GM12878 (cell line): ENCODE measurements at places on chromosomes 13 and 19.

- no peak for DNase-seq
Observed at GRCh38 chr19:13965926-13966683, 13.8 kb downstream of the DCAF15 start.

- DNase-seq = no peak
Observed at GRCh38 chr13:65959305-65959704, 1270.8 kb downstream of the PCDH9 start.

GRCh38 chr13:40640845-40641458 is 25.5 kb downstream of the FOXO1 start:
- no peak for DNase-seq

- no peak for DNase-seq
Observed at GRCh38 chr19:6064336-6065073, 45.8 kb downstream of the RFX2 start.

- no peak for DNase-seq
Observed at GRCh38 chr13:77305266-77305665, 21.6 kb downstream of the MYCBP2 start.

- no peak for DNase-seq
Observed at GRCh38 chr19:1093811-1094553, 1.2 kb downstream of the POLR2E start.

GRCh38 chr13:33110713-33111413 is 94.6 kb downstream of the KL start:
- no peak for DNase-seq

- DNase-seq = no peak
Observed at GRCh38 chr13:47843005-47843404, 158.1 kb downstream of the SUCLA2 start.

DNA sequence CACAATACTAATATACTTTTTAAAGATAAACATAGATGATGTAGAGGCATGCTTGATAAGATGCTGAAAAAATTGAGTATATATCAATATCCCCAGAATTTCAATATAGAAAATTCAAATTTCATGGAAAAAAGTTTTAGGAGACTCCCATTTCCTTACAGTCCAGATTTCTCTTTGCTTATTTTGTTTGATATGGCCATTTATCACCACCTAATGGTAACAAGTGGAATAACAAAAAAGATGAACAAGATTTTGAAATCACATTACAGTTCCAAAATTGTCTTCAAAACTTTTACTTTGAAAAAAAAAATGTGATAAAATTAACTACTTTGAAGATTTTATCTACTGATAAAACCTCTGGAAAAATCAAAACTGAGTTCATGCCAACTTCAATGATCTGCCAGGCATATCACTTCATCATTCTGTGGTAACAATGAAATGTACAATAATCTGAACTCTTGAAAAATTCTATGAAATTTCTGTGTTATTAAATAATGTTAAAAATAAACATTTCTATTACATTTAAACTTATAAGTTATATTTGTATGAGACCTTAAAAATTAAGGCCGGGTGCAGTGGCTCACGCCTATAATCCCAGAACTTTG is 17.5 kb downstream of the MIPEP start:
- DNase-seq = no peak

GRCh38 chr19:7953576-7953975 is 10.1 kb upstream of the TIMM44 start:
- no peak for DNase-seq

DNA sequence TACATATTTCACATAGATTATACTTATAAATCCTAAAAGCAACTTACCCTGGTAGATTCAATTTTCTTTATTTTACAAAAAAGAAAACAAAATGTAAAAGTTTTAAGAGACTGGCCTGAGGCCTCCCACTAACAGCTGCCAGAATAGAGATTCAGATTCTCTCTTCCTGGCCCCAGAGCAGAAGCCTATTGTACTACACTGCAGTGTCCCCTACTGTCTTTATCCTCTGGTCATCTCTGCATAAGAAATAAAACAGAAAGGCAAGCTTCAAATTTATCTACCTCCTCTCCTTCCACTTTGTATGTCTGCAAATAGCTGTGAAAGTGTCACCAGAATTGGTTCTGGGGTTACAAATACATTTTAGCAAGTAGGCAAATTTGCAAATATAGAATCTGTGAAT is 1004.1 kb upstream of the PCDH9 start:
- no peak for DNase-seq

DNA sequence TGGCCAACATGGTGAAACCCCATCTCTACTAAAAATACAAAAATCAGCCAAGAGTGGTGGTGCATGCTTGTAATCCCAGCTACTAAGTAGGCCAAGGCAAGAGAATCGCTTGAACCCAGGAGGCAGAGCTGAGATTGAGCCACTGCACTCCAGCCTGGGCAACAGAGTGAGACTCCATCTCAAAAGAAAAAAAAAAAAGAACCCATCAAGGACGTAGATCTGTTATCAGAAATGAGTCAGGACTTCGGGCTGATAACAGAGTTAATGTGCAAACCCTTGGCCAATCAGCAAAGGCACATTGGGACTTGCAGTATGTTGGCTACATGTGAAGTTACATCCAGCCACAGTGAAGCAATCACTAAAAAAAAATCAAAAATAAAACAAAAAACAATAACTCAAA is 4.8 kb upstream of the LGALS7B start:
- no peak for DNase-seq

- no peak for DNase-seq
Observed at GRCh38 chr13:110042253-110042950, 256.0 kb upstream of the IRS2 start.

DNA sequence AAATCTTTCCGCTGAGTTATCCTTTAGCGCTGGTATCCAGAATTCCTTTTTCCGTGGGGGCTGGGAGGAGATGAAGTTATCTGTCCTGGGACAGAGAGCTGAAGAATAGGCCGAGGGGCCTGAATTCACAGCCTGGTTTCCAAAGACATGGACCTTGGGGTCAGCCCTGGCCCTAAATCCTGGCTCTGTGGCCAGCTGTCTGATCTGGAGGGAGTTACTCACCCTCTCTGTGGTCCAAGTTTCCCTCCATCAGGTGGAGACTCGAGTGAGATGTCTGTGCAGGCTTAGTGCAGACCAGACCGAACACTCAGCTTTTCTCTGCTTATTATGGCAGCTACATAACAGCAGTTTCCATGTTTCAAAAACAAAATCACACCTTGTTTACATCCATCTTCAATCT is 59.6 kb downstream of the CDADC1 start:
- no peak for DNase-seq

DNA sequence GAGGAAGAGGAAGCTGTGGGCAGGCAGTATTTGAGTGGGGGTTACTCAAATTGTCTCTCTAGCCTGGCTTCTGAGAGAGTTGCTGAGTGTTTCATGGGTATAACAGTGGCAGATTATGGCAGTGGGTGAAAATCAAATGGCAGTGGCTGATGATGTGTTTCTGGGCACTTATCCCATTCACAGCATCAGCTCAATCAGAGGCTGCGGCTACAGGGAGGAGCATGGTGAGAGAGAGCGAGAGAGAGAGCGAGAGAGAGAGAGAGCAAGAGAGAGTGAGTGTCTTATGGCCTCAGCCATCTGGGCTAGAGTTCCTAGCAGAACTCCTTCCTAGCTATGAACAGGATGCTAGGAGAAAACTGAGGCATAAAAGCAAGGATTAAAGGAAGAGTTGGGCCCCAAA is 178.9 kb downstream of the OLFM4 start:
- DNase-seq = no peak

- no peak for DNase-seq
Observed at GRCh38 chr13:78820541-78820940, 161.6 kb upstream of the OBI1 start.

GRCh38 chr13:68319384-68319783 is 1089.2 kb upstream of the PCDH9 start:
- no peak for DNase-seq

DNA sequence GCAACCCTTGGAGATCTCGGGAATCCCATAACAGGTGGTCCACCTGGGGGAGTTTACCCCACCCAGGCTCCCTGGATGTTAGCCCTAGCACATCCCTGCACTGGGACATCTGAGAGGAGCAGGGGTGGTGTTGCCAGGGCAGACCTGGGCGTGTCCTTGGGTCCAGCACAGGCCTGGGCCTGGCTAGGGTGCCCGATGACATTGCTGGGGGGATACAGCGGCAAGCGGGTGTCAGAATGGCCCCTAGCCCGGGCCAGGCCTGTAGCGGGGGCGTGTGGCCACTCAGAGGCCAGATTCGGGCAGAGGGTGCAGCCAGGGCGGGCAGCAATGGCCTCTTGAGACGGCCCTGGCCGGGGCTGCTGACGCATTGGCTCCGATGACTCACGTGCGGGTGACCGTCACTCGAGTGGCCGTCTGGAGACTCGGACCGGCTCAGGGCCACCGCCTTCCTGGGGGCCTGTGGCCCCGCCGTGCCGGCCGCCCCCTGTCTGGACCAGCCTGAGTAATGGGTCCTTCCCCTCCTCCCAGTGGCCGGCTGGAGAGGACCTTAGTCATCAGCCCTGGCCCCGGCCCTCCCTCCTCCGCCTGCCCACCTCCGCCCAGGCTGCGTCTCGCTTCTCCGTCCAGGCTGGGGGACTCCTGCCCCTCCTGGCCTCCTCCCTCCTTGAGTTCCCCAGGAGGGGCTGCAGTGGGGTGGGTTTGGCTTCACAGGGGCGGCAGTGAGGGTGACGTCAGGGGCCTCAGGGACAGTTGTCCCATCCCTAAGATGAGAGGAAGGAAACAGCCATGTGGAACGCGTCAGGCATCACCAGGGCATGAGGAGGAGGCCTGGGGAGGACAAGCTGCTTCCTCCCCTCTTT is 23.2 kb upstream of the CRTC1 start:
- no peak for DNase-seq

DNA sequence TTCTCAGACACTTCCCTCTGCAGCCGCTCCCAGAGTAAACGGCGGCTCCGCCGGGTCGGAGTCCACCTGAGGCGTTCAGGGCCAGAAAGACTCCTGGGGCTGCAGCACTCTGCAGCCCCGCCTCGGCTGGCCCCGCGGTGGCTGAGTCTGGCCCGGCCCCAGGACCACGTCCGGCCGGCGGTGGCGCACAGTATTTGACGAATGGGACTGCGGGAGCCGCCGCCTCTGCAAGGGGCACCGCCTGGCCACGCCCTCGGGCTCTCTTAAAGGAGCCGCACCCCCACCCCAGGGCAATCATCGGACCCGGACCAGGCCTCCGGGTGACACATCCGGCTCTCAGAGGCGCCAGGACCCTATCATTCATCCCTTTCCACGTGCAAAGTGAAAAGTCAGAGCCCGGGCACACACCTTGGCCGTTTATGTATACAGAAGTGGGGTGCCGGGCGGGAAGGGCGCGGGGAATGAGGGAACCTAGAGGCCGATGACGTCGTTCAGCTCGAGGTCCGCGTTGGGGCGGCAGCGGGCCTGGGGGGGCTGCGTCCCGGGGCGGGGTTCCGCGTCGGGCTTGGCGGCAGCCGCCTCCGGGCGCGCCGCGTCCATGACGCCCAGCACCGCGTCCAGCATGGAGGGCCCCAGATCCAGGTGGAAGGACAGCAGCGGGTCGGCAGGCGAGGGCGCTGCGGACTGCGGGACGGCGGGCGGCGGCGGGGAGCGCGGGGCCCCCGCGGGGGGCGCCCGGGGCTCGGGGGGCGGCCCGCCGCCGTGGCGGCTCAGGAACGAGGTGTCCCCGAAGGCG is 1.2 kb upstream of the LENG9 start:
- DNase-seq = no peak

- DNase-seq = no peak
Observed at GRCh38 chr13:43003010-43003409, 11.0 kb upstream of the EPSTI1 start.

- DNase-seq = no peak
Observed at GRCh38 chr19:34851277-34851804, 75.4 kb upstream of the ZNF30 start.

DNA sequence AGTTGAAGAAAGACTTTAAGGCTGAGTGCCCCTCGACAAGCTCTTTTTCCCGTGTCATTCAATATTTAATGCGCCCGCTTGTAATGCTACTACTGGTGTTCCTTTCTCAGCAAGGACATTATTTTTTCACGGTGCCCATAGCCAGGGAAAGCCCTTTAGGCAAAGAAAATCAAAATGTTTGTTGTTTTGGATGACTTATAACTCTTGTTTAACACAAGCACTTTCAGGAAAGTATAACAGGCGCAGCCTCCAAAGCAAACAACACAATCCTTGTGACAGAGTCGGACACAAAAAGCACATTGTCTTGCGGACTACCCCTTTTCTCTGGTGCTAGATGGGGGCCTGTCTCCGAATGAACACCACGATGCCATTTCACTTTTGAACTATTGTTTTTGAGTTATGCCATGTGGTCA is 12.4 kb downstream of the ZIC5 start:
- no peak for DNase-seq

GRCh38 chr19:30896554-30896953 is 452.7 kb downstream of the TSHZ3 start:
- no peak for DNase-seq

GRCh38 chr13:60838581-60838980 is 441.6 kb downstream of the TDRD3 start:
- no peak for DNase-seq

- DNase-seq = no peak
Observed at GRCh38 chr19:28065026-28065425, 1147.9 kb downstream of the UQCRFS1 start.

DNA sequence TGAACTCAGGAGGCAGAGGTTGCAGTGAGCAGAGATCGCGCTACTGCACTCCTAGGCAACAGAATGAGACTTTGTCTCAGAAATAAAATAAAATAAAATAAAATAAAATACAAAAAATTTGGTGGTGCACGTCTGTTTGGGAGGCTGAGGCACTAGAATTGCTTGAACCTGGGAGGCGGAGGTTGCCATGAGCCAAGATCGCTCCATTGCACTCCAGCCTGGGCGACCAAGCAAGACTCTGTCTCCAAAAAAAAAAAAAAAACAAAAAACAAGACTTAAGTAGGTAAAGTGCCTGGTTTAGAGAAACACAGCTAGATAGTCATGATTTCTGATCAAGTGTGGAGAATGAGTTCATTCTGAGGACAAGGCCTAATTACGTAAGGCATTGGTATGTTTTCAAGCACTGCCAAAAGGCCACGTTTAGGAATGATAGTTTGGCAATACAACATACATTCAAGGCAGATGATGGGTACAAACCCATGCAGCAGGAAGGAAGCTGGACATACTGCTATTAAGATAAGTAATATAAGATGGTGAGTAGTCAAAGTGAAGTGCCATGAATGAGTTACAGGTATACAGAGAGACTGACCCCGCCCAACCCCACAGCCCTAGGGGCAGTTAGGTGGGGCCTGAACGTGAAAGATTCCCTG is 4.8 kb upstream of the UCHL3 start:
- no peak for DNase-seq

DNA sequence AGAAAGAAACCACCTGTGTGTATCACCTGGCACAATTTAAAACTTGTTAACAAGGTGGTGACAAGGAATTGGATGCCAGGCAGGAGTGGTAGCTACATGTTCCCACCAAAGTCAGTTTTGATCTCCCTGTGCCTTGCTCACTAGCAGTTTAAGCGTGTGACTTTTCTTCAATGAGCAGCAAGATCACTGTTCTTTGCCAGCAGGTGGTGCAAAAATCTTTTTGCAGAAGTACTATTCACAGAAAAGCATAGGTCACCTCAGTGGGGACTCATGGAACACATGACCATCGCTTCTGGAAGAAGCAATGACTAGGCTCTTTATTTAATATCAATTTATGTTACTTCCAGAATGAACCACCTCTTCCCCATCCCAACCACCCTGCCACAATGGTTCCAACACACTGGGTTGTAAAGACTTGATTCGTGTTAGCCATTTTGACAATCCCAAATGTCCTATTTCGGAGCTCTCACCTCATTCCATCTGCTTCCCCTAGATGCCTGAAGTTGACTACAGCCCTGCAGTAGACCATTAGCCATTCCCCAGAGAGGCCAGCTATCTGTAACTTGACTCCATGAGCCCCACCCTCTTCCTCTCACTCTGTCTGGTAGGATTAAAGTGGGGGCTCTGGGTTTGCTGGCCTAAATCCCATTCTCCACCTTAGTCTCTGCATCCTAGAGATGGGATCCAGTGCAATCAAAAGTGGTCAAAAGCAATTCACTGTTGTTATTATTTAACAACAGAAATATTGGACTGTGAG is 59.1 kb upstream of the TNFRSF19 start:
- peak; percentile 62 for DNase-seq
